Chondrocyte (in vitro differentiated cells): ENCODE measurements at places on chromosomes 7 and 10.

GRCh38 chr7:2559283-2559950, 638 bp downstream of the IQCE start:
- DNase-seq, result peak; percentile 60

- no peak for DNase-seq
Measured at GRCh38 chr10:48821111-48821510, 118.5 kb downstream of the LRRC18 start.

DNA sequence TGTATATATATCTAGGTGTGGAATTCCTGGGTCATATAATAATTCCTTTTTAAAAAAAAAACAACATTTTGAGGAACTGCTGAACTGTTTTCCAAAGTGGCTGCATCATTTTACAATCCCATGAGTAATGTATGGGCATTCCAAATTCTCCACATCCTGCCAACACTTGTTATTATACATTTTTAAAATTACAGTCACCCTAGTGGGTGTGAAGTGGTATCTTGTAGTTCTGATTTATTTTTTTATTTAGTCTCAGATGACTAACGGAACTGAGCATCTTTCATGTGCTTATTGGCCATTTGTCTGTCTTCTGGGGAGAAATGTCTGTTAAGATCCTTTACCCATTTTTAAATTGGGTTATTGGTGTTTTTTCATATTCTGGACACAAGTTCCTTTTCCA, 12.0 kb upstream of the KLHL7 start:
- DNase-seq, result no peak

DNA sequence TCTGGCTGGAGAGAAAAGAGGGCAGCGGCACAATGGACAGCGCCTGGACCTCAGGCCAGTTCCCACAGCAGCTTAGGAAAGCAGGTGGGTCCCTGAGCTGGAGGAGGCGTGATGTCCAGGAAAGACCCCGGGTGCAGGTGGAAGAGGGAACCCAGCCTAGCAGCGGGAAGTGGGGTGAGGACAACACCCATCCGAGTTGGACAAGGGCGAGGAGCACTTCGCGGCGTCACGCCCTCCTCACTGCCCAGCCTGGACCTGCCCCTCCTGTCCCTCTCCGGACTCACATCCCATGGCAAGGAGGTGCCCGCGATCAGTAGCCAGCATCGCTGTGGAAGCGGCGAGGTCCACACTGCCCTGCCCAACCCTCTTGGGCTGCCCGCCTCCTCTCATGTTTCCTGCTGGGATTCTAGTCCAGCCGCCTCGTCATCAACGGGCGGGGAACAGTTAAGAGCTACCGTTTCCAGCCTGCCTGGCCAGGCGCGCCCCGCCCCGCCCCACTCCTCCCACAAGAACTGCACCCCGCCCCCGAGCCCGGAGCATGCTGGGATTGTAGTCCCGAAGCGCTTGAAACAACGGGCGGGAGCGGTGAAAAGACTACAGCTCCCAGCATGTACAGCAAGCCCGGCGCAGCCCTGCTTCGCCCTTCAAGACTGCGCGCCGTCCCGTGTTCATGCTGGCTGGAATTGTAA, 930.6 kb upstream of the ZNF722 start:
- DNase-seq, result no peak

DNA sequence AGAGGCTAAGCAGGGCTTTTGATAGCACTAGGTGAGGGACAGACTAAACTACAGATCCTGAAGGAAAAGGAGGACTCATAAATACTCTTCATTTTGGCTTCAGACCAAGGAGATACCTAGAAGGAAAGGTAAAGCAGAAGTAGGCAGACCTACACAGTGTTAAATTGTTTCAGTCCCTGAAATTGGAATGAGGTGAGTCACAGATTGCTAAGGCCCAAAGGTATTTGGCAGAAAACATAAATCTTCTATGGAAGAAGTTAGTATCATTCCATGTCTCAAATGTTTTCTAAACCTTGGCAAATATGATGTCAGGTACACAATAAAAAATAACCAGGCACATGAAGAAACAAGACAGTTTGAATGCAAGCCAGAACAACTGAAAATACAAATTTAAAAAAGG, 30.0 kb downstream of the MTERF1 start:
- no peak for DNase-seq

GRCh38 chr7:30413864-30414263, 64.7 kb downstream of the NOD1 start:
- DNase-seq, result no peak

DNA sequence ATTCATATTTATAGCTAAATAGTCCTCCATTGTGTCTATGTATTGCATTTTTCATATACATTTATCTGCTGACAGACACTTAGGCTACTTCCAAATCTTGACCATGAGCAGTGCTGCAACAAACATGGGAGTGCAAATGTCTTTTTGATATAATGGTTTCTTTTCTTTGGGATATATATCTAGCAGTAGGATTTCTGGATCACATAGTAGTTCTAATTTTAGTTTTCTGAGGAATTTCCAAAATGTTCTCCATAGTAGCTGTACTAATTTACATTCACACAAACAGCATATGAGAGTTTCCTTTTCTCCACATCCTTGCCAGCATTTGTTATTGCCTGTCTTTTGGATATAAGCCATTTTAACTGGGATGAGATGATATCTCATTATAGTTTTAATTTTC, 1521.3 kb downstream of the REEP3 start:
- DNase-seq, result no peak

DNA sequence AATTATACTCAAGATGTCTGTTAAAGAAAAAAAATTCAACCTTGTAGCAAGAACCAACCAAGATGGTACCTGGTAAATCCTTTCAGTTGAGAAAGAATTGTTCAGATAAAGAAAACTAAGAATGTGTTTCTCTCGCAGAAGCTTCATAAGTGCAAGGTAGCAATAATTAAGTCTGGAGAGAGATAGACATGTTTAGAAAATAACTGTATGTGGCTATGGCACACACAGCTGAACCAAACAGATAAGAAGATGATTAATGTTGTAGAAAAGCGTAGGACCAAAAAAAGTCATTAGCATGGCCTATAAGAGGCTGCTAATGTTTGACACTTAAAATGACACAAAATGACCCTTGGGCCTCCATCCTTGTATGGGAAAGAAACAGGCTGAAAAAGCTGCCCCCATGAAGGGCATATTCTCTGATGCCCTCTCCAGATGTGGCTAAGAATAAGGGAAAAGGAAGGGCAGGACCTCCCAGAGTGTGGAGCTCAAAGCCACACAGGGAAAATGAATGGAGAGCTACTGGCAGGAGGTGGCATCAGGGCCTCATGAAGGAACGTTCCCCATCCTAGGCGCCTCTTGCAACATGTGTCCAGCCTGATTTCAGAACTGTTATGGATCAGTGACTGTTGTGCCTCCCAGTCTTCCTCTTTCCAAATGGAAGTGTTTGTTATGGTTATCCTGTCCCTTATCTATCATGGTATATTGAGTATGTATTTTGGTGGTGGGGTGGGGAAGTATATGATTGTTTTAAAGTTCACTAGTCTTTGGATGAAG, 30.7 kb downstream of the TLL2 start:
- DNase-seq, result no peak

- DNase-seq, result no peak
Measured at GRCh38 chr7:129512192-129512591, 9.9 kb downstream of the SMKR1 start.

- no peak for DNase-seq
Measured at GRCh38 chr10:52447931-52448353, 133.9 kb downstream of the DKK1 start.

- DNase-seq, result no peak
Measured at GRCh38 chr7:117098457-117098856, 145.2 kb downstream of the ST7 start.

- DNase-seq, result no peak
Measured at GRCh38 chr10:130062201-130062600, 48.4 kb downstream of the C10orf143 start.

DNA sequence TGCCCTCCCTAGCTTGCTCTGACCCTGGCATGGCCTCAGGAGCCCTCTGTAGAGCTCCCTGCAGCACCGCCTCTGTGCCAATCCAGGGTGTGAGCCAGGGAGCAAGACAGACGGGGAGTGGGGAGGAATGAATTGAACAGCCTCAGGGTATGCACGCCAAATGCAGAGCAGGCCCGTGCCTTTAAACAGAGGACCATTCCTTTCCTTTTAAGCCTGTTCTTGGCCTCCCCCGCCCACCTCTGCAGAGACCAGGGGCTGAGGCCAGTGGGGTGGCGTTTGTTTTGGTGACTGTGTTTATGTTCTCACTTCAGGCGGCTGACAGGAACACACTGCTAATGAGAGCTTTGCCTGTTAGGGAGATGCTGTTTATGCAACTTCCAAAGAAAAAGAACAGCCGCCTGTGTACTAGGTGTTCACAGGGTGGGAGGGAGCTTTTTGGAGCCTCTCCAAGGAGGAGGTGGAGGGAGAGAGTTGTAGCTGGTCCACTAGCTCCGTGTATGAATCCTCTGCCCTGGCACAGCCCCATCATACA, 528.1 kb upstream of the DPP6 start:
- DNase-seq, result no peak

- DNase-seq, result no peak
Measured at GRCh38 chr7:47782022-47782421, 166.2 kb downstream of the PKD1L1 start.

- DNase-seq, result no peak
Measured at GRCh38 chr7:41879403-41879802, 176.5 kb upstream of the INHBA start.

GRCh38 chr7:67637023-67637358, 640.4 kb downstream of the TYW1 start:
- DNase-seq, result no peak
